ENCODE measurements at places on chromosomes 16 and 17. TPM values are rescaled to one million over a fixed set of nuclear protein-coding genes. Genes with fewer than 3 reads are reported as not detected.
A peak's percentile ranks its signal among the peaks of the same experiment; 100 is the strongest.

GRCh38 chr16:83676086-83676485 is 131.7 kb upstream of the HSBP1 start:
- DNase-seq, result no peak

DNA sequence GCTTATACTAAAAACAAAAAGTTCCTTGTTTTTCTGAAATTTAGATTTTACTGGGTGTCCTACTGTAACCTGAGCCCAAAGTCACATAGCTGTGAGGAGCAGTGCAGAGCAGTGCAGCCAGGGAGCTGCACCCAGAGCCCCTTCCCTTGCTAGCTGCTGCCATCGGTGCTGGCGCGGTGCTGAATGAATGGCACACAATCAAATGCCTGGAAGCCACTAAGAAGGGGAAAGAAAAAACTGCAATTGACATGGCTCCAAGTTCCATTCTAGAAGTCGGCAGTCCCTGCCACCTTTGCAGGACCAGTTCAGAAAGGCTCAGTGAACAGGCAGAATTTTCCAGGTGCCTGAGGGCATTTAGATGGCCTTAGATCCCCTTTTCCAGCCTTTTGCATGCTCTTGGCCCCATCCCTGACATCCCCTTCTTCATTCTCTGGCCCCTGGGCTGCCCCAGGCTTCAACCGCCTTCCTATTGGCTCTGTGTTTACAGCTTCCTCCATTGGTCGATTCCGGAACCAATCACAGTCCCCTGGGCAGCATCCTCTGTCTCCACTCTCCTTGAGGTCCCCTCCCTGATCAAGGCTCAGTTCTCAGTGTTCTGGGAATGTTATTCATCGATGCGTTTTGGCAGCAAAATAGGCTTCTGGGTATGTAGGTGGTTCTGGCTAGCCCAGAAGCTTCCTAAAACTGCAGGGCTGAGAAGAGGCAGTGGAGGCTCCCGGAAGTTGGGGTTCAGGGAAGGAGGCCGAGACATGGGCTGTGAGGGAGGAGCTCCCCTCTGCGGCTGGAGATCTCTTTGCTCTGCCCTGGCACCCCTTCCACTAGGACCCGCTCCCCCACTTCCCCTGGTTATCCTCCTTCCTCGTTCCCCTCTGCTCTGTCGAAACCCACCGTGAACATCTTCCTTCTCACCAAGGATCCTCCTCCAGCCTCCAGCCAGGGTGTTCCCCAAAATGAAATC is 37.9 kb downstream of the ATP2C2 start:
- no peak for DNase-seq

GRCh38 chr17:48840441-48840840 is 9.6 kb downstream of the CALCOCO2 start:
- DNase-seq, result no peak

GRCh38 chr16:57764341-57765159 is 29.0 kb downstream of the KATNB1 start:
- no peak for DNase-seq

DNA sequence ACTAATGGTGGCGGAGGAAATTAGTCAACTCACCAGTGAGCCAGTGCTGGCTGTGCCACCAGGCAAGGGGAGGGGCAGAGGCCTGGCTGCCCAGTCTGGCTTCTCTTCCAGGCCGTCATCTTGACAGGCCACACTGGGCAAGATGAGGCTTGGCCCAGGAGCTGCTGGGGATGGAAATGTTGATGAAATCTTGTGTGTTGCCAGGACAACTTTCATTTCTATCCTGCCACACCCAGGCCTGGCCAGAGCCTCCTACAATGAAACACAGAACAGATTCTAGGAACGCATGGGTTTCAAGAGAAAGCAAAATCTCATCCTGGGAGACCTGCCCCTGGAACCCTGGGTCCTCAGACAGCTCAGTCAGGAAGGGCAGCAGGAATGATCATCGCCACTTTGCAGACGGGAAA is 9.3 kb downstream of the HEXIM2 start:
- peak; percentile 76 for DNase-seq

GRCh38 chr17:10251212-10251948 is 53.0 kb upstream of the GAS7 start:
- DNase-seq, result no peak

DNA sequence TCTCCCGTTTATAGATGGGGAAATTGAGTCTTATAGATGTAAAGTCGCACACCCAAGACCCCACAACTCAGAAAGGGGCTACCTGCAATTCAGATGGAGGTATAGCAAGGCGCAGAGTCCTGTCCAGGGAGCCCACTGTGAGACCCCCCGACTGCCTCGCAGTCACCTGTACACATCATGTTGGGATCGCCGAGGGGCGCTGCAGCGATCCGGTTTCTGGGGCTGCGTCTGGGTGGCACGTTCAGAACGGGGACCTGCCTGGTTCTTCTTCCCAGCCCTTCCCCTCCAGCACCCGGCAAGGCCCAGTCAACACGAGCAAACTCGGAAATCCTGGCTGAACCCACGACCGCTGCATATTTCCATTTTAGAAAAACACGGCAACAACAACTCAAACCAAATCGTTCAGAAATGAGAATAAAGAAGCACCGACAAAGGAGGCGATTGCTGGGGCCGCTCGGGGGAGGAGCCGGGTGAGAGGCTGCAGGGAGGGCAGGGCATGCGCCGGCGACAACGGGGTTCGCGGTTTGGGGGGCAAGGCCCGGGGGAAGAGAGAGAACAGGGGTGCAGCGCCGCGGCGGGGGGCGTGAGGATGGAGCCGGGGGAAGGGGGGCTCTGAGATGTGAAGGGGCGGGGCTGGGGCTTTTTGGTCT is 643 bp downstream of the HSDL1 start:
- DNase-seq, result peak; percentile 76

DNA sequence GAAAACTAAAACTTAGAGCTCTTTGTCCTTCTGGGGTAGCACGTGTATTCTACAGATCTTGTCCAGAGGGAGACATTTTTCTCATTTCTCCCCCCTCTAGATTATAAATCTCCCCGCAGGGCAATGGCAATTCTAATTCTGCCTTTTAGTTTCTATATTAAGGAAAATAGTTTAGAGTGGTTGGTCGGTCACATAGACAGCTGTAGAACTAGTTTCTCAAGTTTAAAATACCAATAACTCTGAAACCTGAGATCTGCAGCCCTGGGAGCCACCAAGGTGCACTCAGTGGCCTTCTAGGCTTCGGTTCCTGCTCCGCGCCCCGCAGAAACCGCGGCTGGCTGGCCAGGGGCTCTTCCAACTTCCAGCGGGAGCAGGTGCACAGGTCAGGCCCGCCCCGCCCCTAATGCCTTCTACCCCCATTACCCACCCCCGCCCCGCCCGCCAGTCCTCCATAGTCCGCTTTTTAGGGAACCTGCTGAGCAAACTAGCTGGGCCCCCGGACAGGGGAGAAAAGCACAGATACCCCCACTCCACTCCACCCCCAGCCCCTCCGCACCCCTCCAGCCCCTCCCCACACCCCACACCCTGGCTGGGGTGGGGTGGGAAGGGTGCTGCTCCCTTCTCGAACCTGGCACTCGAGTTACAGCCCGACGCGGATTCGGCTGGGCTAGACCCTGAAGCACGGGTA is 431 bp downstream of the SLFN11 start:
- peak; percentile 62 for DNase-seq

DNA sequence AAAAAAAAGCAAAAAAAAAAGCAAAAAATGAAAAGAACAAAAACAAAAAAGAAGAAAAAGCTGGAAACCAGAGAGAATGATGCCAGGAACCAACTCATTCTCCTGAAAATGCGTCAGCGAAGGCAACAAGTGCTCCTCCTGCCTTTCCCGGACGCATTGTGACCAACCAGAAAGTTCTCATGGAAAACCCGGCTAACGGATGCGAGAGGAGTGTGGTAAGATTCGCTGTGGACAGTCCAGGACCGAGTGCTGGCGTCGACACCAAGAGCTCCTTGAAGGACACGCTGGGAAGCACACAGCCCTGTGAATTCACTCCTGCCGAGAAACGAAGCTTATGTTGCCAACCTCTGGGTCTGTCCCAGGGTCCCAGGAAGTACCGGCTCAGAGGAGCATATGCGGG is 43.4 kb downstream of the METRNL start:
- peak; percentile 47 for DNase-seq

GRCh38 chr16:89712274-89712781 is 8.4 kb downstream of the VPS9D1 start:
- no peak for DNase-seq

GRCh38 chr16:85891033-85891775 is 7.8 kb upstream of the IRF8 start:
- no peak for DNase-seq

- DNase-seq, result no peak
These were observed 71.6 kb downstream of the CDK5R1 start for GRCh38 chr17:32558326-32558955.

- no peak for DNase-seq
These were observed 8.8 kb downstream of the GLIS2 start for GRCh38 chr16:4324492-4325252.

DNA sequence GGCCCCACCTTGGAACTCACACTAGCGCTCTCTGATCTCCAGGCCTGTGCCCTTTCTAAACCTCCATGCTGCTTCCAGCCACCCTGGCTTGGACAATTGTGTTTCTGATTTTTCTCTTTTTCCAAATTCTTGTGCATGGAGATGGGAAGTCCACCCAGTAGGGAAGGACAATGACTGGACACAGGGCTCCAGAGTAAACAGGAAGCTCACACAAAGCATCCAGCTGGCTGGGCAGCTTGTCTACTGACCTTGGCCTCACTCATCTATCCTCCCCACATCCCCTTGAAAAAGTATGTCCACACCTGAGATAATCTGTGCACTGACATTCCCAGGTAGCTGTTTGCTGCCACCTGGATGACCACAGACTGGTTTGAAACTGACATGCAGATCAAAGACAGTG is 331.2 kb upstream of the MAF start:
- no peak for DNase-seq

CYTH1 gene
- total RNA-seq, result 75.9 TPM

CACNA1H gene
- total RNA-seq, result 4.1 TPM

KRT33A gene
- not detected for total RNA-seq

KCNH4 gene
- total RNA-seq, result 0.36 TPM
